Activated CD8-positive, alpha-beta T cell treated with anti-CD3 and anti-CD28 coated beads for 36 hours (primary cell): ENCODE measurements at places on chromosomes 7 and 10. TPM values are rescaled to one million over a fixed set of nuclear protein-coding genes. Genes with fewer than 3 reads are reported as not detected.

DNA sequence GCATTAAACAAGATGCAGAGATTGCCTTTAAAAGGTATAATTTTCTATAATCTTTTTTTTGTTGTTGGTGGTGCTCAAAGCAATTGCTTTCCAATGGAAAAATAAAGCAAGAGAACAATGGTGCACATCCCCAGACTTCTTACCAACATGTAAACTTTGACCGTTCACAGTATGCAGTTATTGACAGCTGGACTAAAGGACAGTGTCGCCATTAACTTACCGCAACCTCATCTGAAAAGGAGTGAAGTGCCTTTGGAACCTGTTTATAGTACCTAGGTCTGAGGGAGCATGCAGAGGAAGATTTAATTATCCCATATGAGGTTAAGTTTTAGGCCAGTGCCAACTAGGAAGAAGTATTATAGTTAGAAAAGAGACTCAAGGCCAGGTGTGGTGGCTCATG, 654.5 kb downstream of the PARD3 start:
- DNase-seq, result no peak

DNA sequence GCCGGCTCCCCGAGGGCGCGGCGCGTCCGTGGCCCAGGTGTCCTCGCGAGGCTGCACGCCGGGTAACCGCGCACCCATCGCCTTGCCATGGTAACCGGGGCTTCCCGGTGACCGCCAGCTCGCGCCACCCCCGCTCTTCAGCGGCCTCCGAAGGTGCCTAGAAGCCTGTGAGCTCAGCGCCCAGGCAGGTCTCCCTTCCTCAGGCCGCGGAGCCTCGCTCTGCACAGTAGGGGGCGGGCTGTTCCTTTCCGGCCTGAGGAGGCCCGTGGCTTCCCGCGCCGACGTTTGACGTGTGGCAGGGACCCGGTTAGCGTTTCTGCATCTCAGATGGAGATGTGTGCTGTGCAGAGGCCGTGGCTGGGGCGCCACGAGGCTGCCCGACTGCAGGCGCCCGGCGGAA, 117.1 kb downstream of the DYNC2I1 start:
- peak; percentile 67 for DNase-seq

GRCh38 chr7:74372511-74373111, 81.1 kb upstream of the GTF2IRD1 start:
- DNase-seq, result no peak

PROSER2 gene
- total RNA-seq, result 1.7 TPM

- DNase-seq, result peak; percentile 78
Observed at GRCh38 chr10:88728107-88728763, 22.2 kb downstream of the LIPK start.

DNA sequence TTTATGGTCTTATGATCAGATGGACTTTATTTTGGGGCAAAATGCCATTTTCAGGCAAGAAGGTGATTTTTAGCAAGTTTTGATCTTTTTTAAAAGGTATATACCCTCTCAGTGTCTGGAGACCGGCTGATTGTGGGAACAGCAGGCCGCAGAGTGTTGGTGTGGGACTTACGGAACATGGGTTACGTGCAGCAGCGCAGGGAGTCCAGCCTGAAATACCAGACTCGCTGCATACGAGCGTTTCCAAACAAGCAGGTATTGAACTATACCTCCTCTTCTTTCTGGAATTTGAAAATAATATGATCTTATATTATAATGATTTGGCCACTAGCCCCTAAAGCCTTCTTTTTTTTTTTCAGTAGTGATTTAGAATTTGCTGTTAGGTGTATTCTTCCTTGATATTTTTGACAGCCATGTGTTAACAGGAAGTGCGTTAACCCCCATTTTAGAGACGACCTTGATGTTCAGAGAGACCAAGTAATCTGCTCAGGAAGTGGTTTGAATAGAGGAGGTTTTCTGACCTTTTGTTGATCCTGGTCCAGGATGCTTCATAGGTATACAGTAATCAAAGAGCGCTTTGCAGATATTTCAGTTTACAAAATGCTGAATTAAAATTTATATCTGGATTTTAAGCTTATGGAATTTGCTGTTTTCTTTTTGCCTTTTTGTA, 6.2 kb downstream of the BUB3 start:
- DNase-seq, result peak; percentile 57

HK1 gene
- 314 TPM for total RNA-seq

- DNase-seq, result no peak
Observed at GRCh38 chr10:125156739-125157480, 3.5 kb downstream of the CTBP2 start.
